BJ (cell line): ENCODE measurements at places on chromosomes 6 and 20. TPM values are rescaled to one million over a fixed set of nuclear protein-coding genes. Genes with fewer than 3 reads are reported as not detected.

- DNase-seq = peak; percentile 81
Measured at GRCh38 chr6:112877134-112878100, 530.3 kb downstream of the RFPL4B start.

GRCh38 chr6:35052694-35053565, 88.2 kb downstream of the TCP11 start:
- DNase-seq = no peak

DNA sequence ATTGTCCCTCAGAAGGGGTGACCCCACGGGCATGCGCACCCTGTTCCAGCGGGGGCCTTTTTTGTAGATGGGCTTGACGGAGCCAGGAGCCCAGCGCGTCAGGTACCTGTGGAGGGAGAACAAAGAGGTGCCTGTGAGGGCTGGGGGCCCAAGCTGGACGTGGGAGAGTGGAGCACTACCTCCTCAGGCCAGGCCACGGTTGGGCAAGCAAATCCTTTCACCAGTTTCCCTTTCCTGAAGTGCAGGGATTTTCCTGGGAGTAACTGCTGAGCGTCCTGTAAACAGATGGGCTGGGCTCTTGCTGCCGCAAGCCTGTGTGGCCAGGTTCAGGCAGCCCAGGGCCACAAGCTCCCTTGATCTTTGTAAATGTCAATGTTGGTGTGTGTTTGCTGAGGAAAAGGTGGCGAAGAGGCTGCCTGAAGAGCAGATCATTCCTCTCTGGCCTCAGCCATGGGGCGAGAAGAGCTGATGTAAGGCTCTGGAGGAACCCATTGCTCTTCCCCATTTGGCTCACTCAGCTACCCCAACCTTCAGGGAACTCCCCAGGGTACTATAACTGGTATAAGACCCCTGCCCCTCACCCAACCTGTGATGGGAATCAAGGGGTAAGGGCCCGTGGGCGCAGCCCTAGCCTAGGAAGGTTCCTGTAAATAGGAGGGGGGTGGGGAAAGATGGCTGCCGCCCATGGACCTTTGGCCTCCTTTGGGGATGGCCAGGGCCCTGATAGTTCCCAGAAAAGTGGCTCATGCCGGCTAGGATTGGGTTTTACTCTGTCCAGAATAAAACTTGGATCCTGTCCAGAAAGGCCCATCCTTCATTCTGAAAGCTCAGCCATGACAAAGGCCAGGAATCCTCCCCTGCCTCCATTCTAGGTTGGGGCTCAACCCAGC, 15.5 kb downstream of the MRPS18A start:
- no peak for DNase-seq

DNA sequence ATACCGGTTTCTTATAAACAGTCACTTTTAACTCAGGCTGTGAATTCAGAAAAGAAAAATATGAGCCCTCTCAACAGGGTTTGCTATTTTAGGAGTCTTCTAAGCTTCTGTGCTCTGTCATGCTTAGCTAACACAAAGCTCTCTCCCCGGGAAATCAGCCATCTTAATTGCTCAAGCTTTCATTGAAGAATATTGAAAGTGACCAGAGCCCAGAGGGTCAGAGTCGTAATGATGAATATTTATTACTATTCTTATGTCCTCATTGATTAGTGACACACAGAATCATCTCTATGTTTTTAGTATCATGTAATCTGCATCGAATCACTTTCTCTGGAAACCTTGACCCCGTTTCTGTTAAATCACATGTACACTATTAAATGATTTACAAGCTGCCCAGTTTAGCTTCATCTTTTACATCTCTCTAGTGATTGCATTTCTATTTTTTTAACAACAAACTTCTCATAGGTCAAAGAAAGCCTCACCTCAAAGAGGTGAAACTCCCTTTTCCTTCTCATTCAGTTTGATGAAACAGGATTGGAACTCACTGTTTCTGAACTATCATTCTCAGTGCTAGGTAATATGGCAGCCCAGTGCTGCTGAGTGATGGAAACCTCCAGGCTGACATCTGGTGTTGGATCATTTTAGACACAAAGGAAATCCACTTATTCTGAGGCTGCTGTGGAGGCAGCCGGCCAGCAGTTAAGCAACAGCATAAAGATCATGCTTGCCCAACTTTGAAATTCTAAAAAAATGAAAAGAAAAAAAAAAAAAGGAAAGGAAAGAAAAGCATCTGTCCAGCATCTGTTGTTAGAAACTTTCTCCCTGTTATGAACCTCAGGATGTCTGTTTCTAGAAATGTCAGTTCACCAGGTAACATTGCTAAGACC, 96.3 kb downstream of the RFPL4B start:
- peak; percentile 56 for DNase-seq

DNA sequence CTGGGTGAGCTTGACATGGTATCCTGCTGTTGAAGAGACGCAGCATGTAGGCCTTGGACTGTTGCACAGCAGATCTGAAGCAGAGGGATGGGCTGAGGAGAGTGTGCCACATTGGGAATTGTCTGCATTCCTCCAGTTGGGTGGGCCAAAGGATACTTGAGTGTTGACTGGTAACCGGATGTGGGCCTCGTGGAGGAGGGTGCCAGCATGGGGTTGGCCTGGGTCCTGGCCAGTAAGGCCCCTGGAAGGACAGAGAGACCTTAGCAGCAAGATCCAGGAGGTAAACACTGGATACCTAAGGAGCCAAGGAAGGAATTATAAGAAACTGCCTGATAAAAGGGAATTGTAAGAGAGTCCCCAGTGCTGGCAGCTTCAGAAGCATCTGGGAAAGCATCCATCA, 76.9 kb downstream of the FIG4 start:
- DNase-seq = no peak

- DNase-seq = no peak
Measured at GRCh38 chr20:10513931-10514575, 78.9 kb downstream of the SLX4IP start.

GRCh38 chr6:15876406-15876805, 213.6 kb upstream of the DTNBP1 start:
- DNase-seq = no peak

- DNase-seq = no peak
Measured at GRCh38 chr6:144867761-144868160, 582.6 kb downstream of the UTRN start.

- no peak for DNase-seq
Measured at GRCh38 chr6:162941128-162941527, 213.4 kb downstream of the PACRG start.

- DNase-seq = no peak
Measured at GRCh38 chr20:46268131-46268614, 40.1 kb downstream of the CDH22 start.

DNA sequence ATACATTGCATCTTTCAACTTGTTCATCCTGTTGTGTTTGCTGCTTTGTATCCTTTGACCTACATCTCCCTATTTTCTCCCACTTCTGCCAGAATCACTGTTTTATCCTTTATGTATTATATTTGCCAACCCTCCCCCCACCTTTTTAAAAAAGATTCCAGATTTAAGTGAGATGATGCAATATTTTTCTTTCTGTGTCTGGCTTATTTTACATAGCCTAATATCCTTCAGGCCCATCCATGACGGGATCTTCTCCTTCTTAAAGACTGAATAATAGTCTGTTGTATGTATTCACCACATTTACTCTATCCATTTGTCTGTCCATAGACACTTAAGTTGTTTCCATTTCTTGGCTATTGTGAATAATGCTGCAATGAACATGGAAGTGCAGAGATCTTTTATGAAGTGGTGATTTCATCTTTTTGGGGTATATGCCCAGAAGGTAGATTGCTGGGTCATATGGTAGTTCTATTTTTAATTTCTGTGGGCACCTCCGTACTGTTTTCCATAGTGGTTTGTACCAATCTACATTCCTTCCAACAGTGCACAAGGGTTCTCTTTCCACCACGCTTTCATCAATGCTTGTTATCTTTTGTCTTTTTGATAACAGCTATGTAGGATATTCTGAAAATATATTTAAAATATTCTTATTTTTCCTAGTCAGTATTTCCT, 181.0 kb downstream of the CDKAL1 start:
- DNase-seq = no peak

MYH7B gene
- 0.01 and 0.05 TPM in 2 replicates for polyA plus RNA-seq

FAM83B gene
- not detected in 2 replicates for polyA plus RNA-seq

NKAIN2 gene
- polyA plus RNA-seq = not detected in 2 replicates

GATA5 gene
- polyA plus RNA-seq = not detected in 2 replicates

SEL1L2 gene
- 0.38 and 0.86 TPM in 2 replicates for polyA plus RNA-seq

PPIL6 gene
- polyA plus RNA-seq = 0.48 and 1.2 TPM in 2 replicates
